ENCODE measurements at places on chromosomes 1 and 21. TPM values are rescaled to one million over a fixed set of nuclear protein-coding genes. Genes with fewer than 3 reads are reported as not detected.

Gene SLFNL1
- 0.28 TPM for total RNA-seq

Gene TMEM269
- not detected for total RNA-seq

Gene RHBG
- not detected for total RNA-seq

Gene PLD5
- not detected for total RNA-seq

Gene PADI4
- total RNA-seq: not detected

Gene LCE3D
- not detected for total RNA-seq

Gene PLA2G2A
- not detected for total RNA-seq

Gene RNU1-3
- under 0.01 TPM for total RNA-seq

Gene MYBPH
- total RNA-seq: not detected

Gene MIXL1
- total RNA-seq: not detected

Gene SLAMF6
- total RNA-seq: not detected

Gene SAMSN1
- 4.0 TPM for total RNA-seq

Gene NBPF6
- total RNA-seq: not detected

Gene PRAMEF13
- total RNA-seq: not detected

Gene PCSK9
- 0.07 TPM for total RNA-seq

Gene NCAM2
- 0.40 TPM for total RNA-seq

Gene SLC9C2
- not detected for total RNA-seq

Gene CR1L
- not detected for total RNA-seq

Gene FCGR3B
- not detected for total RNA-seq

Gene TEDDM1
- not detected for total RNA-seq

Gene FCGR1A
- total RNA-seq: not detected

Gene CLK2
- total RNA-seq: 19.8 TPM

Gene RIIAD1
- total RNA-seq: not detected

Gene SLC30A2
- not detected for total RNA-seq

Gene SOX13
- 9.1 TPM for total RNA-seq

Gene KCNJ10
- total RNA-seq: not detected

Gene S100A7A
- total RNA-seq: not detected

Gene RGS7
- total RNA-seq: 0.40 TPM

Gene DENND4B
- 11.9 TPM for total RNA-seq

Gene OR10K2
- total RNA-seq: not detected

Gene UBL4B
- total RNA-seq: not detected

Gene RABGGTB
- total RNA-seq: 107 TPM

Gene RIPPLY3
- not detected for total RNA-seq

Gene ADARB1
- total RNA-seq: 30.6 TPM

Gene HSPB7
- not detected for total RNA-seq

Gene C1QB
- total RNA-seq: not detected

Gene GNG4
- not detected for total RNA-seq

Gene KCNT2
- 2.5 TPM for total RNA-seq

Gene TMEM79
- 0.86 TPM for total RNA-seq
